ENCODE measurements at places on chromosomes 7 and 10.
A peak's percentile ranks its signal among the peaks of the same experiment; 100 is the strongest.

GRCh38 chr7:132655131-132655727 lies 79.0 kb upstream of the PLXNA4 start:
- no peak for DNase-seq

- no peak for DNase-seq
Measured at GRCh38 chr7:96189129-96189820, 132.6 kb downstream of the SLC25A13 start.

- peak; percentile 45 for DNase-seq
Measured at GRCh38 chr7:6385909-6386560, 61.7 kb downstream of the DAGLB start.

DNA sequence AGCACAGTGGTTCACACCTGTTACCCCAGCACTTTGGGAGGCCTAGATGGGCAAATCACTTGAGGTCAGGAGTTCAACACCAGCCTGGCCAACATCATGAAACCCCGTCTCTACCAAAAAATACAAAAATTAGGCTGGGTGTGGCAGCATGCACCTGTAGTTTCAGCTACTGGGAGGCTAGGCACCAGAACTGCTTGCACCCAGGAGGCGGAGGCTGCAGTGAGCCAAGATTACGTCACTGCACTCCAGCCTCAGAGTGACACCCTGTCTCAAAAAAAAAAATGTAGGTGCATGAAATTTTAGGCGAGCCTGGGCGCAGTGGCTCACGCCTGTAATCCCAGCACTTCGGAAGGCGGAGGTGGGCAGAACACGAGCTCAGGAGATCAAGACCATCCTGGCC lies 9.6 kb downstream of the BCL7B start:
- no peak for DNase-seq

GRCh38 chr7:31776616-31777015 lies 89.6 kb downstream of the PPP1R17 start:
- no peak for DNase-seq

- DNase-seq = no peak
Measured at GRCh38 chr7:77881871-77882270, 83.3 kb downstream of the PHTF2 start.

- DNase-seq = no peak
Measured at GRCh38 chr10:46197050-46197449, 89.7 kb upstream of the ANTXRL start.

DNA sequence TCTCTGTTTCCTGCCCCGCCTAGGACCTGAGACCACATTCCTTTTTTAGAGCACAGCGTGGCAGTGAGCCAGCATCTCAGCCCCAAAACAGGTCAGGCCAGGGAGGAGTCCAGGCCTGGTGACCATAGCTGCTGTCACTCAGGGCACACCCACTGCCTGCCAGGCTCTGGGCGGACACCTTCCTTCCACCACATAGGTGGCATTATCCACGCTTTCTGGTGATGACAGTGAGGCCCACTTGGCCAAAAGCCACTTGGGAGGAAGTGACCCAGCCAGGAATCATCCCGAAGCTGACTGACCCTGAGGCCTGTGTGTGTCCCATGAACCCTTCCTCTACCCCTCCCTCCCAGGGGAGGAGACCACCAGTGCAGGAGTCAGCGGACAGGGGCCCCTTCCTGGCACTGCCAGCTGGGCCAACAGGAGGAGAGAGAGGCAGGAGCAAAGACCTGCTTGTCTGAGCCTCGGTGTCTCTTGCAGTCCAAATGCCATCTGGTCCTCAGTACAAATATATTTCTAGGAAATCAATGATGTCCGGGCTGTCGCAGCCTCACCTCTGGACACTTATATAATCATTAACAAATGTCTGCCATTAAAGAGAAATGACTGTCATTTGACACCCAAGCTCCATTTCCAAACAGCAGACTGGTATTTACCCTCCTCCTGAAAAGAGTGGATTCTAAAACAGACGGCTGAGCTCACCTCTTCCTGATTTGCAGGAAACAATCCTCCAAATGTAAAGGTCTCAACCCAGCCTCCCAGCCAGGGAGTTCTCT lies 63.0 kb downstream of the ABRAXAS2 start:
- no peak for DNase-seq

DNA sequence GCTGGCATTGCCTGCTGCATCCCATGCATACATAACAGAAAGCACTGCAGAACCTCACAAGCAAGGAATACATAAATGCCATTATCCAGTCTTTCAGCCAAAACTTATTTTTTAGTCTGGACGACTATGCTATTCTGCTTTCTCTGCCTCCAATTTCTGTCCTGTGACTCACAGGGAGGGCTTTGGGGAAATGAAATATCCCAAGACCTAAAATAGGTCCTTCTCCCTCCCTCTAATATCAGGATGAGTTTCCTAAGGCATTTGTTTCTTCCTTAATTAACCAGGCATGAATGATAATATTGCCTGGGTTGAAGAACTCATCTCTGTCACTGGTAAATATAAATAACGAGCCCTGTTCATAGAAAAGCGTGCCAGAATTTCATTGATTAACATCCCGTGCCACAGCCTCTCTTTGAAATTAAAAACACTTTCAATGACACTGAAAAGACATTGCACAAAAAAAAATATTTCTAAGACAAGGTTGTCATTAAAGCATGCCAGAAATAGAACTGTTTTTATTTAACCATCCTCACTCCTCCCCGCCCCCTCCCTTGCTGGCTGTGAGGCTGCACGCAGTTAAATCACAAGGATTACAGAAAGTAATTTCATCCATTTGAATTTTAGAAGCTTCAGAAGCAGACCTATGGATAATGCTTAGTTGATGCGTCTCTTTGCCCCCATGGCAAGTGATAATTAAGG lies 103.0 kb upstream of the ANKRD1 start:
- no peak for DNase-seq
